Activated CD4-positive, alpha-beta T cell treated with anti-CD3 and anti-CD28 coated beads for 1 hour (primary cell): ENCODE measurements at places on chromosomes 13 and 19.

DNA sequence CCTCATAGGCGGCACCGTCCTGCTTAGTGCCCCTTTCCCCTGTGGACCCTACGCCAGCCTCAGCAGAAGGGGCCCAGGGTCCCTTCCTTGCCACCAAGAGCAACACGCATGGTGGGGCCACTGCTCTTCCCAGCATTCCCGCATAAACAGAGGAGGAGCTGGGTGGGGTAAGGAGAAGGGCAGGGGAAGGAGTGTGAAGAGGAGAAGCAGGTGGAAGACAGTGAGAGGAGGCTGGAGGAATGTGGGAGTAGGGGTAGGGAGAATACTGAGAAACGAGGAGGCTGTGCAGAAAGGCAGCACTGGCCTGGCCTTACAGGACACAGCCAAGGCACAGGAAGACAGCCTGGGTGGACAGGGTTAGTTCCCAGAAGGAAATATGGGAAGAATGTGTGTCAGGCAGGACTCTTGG lies 43.9 kb downstream of the ZNF331 start:
- DNase-seq: no peak

DNA sequence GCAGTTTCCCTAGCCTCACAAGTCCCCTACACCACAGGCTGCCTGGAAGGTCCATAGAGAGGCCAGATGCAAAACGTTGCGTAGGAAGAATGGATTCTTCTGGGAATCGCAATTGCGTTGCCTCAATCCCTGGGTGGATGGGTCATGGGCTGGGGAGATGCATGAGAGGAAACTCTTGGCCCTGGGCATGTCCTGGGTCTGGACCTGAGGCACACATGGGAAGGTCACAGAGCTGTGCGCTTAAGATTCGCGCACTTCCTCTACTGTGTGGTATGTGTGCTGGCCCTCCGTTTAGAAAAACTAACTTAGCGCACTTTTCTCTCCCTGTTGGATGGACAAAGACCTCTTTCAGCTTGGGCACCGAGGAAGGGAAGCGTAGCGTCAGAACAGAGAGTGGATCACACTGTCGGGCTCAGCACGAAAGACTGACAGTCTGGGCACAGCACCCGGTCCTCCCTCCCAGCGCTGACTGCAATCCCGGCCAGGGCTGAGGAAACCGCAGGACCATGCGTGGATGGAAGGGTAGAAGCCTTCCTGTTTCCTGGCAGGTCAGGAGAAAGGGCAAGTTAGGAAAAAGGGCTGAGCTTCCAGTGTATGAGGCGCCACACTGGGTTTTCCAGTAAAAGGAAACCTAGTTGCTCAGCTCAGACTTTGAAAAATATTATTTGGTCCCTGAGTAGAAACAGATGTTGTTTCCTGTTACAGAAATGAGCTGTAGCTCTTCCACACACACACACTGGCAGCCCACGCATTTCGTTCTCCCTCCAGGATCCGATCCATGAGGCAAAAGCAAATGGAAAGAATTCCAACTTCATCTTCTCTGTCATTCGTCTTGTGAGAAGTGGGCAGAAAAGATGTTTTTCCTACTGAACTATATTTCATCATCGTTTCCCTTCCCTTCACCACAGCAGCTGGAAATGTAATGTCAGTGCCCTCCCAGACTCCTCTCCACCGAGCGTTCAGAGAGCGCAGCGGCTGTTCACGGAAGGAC lies 86.0 kb downstream of the ING1 start:
- DNase-seq: no peak

DNA sequence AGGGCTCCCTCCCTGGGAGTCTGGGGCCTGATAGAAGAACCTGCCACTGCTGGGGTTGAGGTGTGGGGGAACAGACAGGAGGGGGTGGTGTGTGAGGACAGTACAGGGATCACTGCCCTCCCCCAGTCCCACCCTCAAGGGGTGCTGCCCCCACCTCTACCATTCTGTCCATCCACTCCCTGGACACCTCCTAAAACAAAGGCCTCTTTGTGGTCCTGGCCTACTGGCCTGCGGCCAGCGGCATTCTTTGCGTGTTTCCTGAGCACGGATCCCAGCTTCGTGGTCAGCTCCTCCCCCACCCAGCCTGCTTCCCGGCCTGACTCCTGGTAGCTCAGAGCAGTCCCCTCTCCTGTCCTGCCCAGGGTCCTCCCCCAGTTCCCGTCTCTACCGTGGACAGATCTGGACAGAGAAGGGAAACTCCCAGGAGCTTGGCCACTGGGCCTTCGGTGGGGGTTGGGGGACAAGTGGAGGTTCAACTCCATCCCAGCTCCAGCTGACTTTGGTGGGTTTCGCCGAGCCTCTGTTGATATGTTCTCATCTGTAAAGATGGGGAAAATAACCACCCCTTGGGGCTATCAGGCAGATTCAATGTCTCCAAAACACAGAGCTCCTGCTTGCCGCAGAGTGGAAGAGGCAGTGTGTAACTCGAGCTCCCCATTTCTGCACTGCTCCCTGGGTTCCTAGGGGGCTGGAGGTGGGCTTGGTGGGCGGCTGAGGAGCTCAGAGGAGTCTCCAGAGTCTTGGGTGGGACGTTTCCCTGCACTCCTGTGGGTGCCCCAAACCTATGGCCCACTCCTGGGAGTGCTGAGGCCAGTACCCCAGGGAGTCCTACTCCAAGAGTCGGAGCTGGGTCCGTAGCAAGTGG lies 48.7 kb downstream of the LYL1 start:
- DNase-seq: no peak

DNA sequence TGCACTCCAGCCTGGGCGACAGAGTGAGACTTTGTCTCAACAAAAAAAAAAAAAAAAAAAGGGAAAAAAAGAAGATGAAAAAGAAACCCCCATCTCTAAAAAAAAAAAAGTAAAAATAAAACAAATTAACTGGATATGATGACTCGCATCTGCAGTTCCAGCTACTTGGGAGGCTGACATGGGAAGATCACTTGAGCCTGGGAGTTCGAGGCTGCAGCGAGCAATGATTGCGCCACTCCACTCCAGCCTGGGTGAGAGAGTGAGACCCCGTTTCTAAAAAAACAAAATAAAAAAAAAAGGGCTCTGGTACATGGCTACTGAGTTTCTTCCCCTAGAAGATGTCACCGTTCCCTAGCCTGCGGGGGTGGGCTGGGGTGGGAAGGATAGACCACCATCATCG lies 2.4 kb upstream of the CATSPERG start:
- DNase-seq: no peak

DNA sequence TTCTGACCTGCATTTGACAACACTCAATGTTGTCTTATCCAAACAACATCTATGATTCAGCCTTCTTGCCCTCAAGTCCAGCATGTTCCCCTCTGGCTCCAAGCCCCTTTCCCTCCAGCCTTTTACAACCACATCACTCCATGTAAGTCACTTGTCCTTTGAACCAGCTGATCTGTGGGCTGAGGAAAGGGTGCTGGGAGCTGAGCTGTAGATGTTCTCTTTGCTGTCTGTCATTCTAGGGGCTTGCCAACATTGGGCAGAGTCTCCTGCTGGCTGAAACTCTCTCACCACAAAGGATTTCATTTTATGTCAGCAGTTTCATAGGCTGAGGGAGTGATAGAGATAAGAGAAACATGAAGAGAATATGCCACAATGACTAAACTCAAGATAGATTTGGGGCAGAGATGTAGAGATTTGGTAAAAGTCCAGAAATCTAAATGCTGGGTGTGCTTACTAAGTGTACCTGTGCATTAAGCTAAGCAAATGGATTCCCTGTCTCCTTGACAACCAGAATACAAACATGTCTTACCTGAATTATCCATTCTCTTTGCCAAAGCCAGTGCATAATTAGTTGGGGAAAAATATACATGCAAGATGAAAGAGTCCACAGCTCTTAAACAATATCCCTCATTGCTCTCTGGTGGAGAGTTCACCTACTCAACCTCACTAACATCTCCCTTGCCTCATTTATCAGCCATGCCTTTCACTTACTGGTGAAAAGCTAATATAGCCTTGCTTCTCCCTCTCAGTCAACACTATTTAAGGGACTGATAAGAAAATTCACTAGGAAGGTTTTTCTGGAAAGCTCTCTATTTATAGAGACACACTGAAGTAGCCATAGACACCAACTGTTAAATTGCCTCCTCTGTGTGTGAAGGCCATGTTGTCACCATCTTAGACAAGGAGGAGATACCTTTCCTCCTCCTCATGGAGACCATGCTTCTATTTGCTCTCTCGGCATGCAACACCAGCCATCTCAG lies 175.5 kb upstream of the SERP2 start:
- no peak for DNase-seq
